ENCODE measurements at places on chromosomes 7 and 10.

- DNase-seq = peak; percentile 83
These were observed 109.5 kb upstream of the TMEM72 start for GRCh38 chr10:44801383-44802327.

DNA sequence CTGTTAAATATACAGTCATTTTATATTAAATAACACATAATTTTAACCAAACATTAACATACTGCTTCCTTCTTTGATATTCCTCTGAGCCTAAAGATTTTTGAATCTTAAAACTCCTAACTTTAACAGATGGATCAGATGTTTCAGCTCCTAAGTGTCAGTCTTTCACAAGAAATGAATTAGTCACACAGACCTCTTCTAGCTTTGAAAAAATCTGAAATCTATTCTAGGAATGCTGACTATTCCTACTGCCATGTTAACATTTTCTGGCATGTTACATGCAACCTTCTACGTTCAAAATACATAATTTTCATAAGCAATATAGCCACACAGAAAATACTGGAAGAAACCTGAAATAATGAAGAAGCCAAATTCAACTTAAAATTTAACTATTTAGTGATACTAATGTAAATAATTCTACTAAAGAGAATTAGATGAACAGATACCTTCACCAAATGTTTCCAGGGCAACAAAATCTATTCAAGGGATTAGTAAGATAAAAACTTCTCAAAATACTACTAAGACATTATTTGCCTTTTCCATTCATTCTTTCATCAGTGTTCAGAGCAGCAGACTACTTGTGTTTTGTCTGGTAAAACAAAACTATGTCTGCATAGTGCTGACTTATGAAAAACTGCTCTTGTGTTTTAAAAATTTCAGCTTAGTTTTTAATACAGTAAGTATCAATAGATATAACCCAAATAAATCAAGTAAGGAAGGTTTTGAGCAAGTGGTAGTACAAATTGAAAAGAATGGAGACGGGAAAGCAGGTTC, 9.2 kb downstream of the JMJD1C start:
- no peak for DNase-seq

DNA sequence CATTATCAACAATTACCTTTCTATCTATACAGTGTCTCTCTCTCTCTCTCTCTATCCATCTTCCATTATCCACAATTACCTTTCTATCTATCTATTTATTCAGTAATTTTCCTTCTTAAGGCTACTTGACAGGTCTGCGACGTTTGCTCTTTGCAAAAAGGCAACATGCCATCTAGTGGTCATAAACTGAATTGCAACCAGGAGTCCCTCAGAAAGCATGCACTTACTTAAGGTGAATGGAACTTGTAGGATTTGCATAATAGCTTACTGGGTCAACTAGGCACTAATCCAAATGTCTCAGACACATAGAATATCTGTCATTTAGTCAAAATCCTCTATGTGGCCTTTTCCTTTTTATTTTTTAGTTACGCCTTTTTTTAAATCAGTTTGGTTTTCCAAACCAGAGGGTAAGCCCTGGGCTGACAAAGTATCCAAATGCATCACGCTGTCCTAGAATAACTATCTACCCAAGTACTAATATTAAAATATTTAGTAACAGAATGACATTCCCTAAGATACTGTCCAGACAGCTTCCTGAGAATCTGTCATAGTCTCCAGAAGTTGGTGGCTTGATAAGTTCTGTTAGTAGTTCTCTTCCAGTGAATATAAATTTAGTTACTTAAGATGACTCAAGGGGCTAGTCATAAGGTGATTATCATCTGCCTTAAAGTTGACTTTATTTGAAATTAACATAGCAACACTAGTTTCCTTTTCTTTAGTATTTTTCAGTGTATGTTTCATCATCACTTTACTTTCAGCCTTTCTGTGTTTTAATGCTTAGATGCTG, 208.3 kb downstream of the PPP1R3A start:
- DNase-seq = peak; percentile 33

GRCh38 chr7:108086962-108087361, 43.2 kb downstream of the LAMB4 start:
- DNase-seq = no peak

DNA sequence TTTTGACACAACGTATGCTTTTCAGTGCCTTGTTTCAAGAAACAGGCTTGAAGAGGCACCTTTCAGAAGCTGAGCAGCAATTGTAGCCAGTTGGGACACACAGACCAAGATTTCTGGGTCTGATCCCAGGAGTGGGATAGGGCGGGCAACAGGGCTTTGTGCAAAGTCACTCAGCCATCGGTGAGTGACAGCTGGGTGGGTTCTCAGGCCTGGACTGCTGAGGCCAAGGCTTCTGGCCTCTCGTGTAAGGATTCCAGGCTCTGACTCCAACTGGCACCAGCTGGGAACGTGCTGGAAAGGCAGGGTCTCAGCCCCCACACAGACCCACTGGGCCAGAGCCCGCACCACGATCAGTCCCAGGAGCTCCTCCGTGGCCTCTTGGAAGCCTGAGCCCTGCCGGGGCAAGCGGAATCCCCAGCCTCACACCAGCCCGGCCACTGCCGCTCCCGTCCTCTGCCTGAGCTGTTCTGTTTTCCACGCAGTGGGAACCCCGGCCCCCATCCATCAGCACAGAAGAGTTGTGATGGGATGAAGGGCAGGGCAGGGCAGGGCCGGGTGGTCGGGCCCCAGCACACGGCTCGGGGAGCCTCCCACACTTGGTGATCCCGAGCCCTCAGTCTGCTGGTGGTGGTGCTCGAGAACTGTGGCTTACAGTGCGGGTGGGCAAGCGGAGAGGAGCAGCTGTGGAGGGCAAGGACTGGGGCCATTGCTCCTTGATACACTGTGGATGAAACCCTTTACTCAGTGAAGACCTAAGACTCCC, 46.8 kb downstream of the VIPR2 start:
- DNase-seq = no peak
